T-helper 1 cell (primary cell): ENCODE measurements at places on chromosomes 5 and 9.

DNA sequence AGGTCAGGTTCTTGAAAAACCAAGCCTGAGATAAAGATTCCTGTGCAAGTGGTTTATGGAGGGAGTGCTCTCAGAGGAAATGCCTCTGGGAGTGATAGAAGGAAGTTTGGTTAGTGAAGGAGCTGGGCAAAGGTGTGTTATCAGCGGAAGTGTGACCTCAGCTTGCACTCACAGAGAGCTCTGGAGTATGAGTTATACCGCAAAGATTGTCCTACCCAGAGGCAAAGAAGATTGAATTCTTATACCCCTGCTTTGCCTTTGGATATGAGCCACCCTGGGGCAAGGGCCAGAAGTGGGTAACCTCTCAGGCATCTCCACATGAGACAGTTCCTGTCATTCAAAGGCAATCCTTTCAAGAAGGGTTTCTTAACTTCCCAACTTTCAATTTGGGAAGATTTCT, 145.6 kb downstream of the MUSK start:
- no peak for DNase-seq

DNA sequence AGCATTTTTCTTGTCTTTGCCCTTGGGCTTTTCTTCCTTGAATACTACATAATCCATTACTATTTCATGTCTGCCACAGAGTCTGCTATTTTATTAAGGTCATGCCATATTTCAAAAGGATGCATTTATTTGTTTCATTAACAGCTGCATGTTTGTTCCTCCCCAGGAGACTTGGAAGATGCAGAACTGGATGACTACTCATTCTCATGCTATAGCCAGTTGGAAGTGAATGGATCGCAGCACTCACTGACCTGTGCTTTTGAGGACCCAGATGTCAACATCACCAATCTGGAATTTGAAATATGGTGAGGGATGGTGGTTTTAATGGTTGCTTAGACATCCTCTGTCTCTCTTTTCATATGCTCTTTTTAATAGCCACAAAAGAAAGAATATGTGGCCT, 4.0 kb downstream of the IL7R start:
- no peak for DNase-seq

DNA sequence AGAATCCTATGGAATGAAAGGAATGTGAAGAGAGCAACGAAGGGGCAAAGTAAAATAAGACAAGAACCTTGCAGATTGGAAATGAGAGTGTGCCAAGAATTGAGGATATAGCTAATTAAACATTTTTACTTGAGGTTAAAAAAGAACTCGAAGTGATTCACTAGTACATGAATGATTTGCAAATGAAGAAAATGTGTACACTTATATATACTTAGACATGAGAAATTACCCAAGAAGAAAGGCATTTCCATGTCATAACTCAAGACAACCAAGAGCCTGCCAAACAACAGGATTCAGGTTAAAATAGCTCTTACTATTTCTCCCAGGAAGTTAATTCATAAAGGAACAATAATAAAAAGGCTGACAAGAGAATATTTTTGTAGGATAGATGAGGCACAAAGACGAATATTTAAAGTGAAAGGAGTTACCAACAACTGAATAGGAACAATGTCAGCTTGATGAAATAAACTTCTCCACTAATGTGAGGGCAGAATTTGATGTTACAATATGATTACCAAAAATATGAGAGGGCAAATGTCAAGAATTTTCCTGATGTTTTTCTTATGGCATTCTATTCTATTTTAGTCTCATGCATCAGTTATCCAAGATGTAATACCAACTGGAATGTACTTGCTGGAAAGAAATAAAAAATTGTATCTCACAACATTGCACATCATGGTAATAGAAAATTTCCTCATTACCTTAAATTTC, 18.9 kb upstream of the NPR3 start:
- no peak for DNase-seq

GRCh38 chr5:14753292-14753691, 88.8 kb downstream of the OTULIN start:
- DNase-seq, result no peak

DNA sequence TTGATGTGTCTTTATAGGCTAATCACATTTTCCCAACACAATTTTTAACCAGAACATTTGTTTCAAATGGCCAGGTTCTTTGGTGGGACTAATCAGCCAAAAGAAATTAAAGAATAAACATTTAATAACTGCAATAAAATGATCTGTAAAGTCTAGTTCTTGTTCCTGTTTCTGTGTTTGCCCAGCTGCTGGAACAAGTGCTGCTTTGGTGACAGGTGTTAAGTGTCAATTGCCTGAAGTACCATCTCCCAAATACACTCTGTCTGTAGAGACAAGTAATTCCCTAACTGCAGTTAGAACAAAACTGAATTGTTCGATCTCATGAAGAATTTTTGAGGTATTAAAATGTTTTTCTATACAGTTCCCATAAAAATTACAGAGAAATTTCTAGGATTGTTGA, 402.3 kb upstream of the CHD1 start:
- DNase-seq, result no peak

DNA sequence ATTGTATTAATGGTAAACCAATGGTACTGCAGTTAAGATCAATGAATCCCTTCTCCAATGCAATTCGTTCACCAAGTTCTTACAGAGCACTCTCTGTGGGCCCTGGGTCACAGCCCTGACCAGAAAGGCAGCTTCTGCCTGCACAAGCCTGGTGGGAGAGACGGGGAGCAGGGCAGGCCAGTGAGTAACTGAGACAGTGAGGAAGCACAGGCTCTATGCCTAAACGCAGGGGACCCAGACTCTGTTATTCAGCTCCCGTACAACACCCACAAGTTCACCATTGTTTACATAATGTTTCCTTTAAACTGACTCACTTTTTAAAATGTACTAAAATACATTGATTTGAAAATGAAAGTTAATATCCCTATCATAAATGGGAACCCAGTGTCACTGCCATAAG, 40.5 kb upstream of the CTSL start:
- no peak for DNase-seq

DNA sequence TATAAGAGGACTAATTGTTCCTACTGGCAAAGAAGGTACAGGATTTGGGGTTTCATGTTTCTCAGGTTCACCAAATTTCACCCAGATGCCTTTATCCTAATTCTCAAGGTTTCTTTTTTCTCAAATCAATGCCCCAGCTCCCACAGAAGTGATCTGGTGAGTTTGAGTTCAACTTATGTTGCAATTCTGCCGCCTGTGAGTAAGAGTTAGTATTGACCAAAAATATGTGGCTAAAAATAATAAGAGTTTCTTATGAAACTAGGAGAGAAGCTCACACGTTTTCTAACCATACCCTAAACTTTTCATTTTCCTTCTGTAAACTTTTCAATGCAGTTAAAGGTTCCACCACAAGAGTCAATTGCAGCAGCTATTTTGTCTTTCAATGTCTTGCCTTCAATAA, 15.1 kb downstream of the SLCO6A1 start:
- DNase-seq, result no peak

GRCh38 chr5:2989517-2989916, 238.0 kb upstream of the IRX2 start:
- DNase-seq, result no peak

- no peak for DNase-seq
Observed at GRCh38 chr5:43432486-43433375, 20.5 kb upstream of the CCL28 start.

DNA sequence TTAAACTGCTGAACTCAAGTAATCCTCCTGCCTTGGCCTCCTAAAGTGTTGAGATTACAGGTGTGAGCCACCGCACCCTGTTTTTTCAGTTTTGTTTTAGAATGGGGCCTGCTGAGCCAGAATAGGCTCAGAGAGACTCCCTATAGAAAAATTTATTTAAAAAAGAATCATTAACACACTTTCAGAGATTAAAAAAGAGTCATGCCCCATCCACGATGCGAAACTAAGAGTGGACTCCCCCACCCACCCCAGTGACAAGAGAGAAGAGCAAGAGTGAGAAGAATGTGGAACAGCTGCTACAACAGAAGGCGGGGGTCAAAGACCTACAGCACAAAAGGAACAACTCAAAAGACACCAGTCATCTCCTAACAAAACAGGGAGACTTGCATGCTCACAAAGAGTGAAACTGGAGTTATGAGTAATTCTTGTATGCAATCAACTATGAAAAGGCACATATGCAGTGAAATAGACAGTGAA, 47.2 kb downstream of the GLDC start:
- DNase-seq, result no peak

DNA sequence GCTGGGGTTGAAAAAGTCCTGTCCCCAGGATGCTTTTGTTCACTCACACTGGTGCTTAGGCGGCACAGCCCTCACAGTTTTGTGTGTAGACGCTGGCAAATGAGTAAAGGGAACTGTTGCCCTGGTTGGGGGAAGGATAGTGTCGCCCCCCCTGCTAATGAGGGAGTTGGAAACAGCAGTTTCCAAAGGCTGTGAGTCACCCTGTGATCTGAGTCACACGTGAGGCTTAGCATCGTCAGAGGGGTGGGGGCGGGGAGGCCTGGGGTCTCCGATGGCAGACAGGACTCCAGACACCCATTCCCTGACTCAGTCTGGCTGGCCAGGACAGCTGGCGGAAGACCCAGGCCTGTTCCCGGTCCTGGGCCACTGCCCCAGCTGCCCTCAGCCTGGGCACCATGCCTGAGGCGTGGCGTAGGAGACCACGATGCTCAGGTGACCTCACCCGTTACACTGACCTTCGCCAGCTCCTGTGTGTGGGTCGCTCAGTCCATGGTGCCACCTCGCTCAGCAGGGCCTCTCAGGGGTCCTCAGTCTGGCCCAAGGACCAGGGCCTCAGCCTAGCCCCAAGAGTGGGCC, 2.9 kb downstream of the DNAJB5 start:
- DNase-seq, result no peak

DNA sequence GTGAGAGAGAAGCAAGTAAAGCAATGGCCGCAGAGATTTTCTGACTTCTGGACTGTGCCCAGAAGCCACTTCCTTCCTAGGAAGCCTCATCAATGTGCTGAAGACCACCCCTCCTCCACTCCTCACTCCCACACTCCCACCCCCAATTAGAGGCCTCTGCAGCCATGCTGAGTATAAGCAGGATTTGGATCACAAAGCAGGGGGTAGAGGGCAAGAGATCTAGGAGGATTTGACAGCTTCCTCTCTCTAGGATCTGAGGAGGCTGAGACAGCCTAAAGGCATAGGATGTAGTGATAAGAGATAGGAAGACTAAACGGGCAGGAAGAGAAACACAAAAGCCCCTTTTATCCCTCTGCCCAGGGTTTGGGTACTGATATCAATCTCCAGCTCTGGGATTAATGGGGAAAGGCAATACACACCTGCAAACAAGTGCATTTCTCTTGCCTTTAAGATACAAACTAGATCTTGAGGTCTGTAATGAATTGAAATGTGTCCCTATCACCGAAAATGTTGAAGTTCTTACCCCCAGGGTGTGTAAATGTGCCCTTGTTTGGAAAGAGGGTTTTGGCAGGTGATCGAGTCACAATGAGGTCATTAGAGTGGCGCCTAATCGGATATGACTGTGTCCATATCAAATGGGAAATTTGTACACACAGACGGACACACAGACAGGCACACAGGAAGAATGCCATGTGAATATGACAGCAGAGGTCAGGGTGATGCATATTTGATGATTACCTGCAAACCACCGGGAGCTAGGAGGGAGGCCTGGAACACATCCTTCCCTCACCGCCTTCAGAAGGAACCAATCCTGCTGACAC, 28.5 kb downstream of the KCNV2 start:
- no peak for DNase-seq
